Activated naive CD4-positive, alpha-beta T cell (primary cell): ENCODE measurements at places on chromosomes 16 and 17.

- no peak for DNase-seq
These were observed 9.4 kb downstream of the TOX3 start for GRCh38 chr16:52537516-52537915.

GRCh38 chr17:2222901-2223616 is 80.5 kb downstream of the SMG6 start:
- DNase-seq = no peak

- no peak for DNase-seq
These were observed 42.4 kb downstream of the CD300LF start for GRCh38 chr17:74670329-74670728.

DNA sequence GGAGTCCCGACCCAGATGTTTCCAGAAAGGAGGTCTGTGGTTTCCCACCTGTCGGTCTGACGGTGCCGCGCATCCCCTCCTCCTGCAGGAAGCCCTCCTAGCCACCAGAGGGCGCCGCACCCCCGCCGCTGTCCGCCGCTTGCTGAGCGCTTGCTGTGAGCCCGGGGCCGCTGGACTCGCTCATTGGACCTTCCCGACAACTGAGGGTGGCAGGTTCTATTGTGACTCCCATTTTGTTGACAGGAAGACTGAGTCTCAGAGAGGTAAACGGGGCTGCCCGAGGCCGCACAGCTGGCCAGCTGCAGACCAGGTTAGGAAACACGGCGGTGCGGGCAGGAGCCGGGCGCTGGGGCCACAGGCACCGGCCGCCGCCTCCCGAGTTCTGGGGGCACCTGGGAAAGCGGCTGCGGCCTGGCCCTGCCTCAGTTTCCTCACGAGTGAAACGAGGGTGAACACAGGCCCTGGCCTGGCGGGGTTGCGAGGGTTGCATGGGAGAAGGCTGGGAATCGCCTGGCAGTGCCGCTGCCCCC is 191.1 kb upstream of the CIBAR2 start:
- DNase-seq = peak; percentile 65

DNA sequence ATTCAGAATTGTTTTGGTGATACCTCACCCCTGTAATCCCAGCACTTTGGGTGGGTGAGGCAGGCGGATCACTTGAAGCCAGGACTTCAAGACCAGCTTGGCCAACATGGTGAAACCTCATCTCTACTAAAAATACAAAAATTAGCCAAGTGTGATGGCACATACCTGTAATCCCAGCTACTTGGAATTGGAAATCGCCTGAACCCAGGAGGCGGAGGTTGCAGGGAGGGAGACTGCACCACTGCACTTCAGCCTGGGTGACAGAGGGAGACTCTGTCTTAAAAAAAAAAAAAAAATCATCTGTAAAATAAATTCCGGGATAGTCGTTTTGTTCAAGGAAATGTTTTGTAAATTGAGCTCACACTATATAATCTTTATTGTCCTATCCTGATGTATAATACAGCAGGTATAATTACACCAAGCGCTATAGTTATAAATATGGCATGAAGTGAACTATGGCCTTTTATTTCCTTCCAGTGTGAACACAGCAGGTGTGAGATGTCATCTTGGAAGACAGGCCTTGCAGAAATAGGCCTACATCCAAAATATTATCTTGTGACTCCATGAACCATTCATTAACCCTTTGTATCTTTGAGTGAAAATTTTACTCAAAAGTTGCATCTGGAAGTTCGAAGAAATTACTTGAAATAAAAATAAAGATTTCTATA is 25.4 kb downstream of the PLA2G10 start:
- no peak for DNase-seq

DNA sequence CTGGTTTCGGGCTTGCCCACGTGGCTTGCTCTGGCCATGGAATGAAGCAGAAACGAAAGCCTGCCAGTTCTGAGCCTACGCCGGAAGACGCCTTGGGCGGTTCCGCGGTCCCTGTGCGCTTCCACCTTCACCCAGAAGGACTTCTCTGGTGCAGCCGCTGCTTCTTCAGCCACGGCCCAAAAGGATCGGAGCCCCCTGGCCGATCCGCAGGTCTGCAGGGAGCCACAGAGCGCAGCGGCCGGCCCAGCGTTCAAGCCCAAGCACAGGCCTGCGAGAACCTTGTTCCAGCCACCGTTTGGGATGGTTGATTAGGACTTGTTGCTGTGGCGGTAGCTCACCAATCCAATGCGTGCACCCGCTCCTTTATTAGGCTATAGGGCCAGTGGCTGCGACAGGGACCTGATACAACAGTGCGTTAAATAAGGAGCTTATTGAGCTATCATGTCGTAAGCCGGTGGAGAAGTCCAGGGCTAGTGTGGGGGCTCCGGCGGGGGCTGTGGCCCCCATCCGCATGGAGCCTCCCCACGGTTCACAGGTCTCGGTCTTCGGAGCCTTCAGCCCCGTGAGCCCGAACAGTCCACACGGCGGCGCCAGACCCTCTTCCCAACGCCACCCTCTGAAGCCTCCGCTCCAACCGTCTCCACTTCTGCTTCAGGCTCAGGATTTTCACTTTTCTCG is 10.2 kb upstream of the MPP2 start:
- no peak for DNase-seq

DNA sequence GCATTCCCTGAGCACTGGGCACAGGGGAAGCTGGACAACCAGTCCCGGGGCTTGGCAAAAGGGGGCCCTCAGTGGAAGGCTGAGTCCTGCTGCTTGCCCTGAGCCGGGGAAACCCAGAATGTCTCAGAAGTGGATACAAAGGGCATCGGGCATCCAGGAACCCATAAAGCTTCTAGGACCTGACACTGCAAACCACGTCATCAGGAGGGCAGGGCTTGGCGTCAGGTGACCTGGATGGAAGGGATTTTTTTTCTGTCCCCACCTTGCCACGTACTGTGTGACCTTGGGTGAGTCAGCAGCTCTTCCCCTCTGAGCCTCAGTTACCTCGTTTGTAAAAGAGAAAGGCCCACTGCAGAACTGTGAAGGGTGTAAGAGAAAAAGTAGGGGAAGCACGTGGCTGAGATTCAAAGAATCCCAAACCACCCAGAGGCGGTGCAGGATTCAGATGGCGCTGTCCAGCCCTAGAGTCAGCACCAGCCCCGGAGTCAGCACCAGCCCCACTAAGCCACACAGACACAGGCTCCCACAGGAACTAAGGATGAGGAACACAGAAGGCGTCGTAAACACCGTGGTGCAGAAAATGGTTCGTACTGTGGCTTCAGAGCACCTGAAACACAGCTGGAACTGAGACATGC is 53.7 kb downstream of the C16orf95 start:
- no peak for DNase-seq

GRCh38 chr16:87028481-87029320 is 288.5 kb downstream of the C16orf95 start:
- DNase-seq = no peak

DNA sequence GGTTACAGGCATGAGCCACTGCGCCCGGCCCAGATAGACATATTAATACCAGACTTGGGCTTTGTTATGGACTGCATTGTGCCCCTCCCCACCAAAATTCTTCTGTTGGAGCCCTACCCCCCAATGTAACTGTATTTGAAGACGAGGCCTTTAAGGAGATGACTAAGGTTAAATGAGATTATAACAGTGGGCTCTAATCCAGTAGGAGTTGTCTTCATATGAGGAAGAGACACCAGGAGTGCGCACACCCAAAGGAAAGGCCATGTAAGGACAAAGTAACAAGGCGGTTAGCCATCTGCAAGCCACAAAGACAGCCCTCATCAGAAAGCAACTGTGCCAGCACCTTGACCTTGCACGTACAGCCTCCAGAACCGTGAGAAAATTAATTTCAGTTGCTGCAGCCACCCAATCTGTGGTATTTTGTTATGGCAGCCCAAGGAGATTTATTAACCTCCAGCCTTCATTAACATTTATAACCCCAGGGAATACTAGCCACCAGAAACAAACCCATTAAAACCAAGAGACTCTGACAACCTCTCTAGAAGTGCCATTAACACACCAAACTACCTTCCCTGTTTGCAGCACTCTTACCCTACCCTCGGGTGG is 107.6 kb downstream of the TTC19 start:
- DNase-seq = no peak

DNA sequence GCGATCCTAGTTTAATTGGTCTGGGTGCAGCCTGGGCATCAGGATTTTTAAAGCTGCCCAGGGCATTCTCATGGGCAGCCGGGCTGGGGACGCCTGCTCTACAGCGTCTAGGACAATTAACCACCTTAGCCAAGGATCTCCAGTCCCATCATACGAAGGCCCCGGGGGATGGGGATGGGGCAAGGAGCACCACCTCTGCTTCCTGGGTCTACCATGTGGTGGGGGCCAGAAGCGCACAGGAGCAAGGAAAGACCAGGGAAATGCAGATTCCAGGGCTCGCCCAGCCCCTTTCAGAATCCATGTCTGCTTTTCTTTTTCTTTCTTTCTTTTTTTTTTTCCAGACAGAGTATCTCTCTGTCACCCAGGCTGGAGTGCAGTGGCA is 29.3 kb downstream of the TBC1D16 start:
- DNase-seq = no peak

GRCh38 chr17:3896108-3896967 is 3.5 kb upstream of the CAMKK1 start:
- DNase-seq = no peak

GRCh38 chr17:54536306-54536705 is 364.3 kb upstream of the TOM1L1 start:
- DNase-seq = no peak
